ENCODE measurements at places on chromosomes 4 and X. TPM values are rescaled to one million over a fixed set of nuclear protein-coding genes. Genes with fewer than 3 reads are reported as not detected.

DNA sequence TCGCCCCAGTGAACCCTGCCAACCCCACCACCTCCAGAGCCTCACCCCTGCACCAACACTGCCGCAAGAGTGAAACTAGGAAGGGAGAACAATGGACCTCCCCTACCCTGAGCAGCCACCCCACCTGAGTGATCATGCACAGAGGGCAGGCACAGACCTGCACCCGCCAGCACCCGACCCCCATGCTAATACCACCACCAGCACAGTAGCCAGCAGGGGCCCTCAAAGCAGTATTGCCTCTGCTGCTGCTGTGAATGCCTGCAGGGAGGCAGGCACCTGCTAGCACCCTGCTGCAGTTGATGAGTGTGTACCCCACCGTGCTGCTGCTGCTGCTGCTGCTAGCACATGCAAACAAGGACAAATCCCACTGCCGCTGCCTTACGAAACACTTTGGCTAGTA is 100.1 kb downstream of the RAB28 start:
- DNase-seq = no peak

- no peak for DNase-seq
Measured at GRCh38 chr4:74455361-74456055, 10.6 kb downstream of the AREG start.

GRCh38 chrX:23263892-23264291 is 70.8 kb upstream of the PTCHD1 start:
- DNase-seq = no peak

- no peak for DNase-seq
Measured at GRCh38 chr4:165864271-165864670, 8.8 kb upstream of the TLL1 start.

GRCh38 chrX:38941675-38942074 is 140.4 kb downstream of the MID1IP1 start:
- DNase-seq = no peak

DNA sequence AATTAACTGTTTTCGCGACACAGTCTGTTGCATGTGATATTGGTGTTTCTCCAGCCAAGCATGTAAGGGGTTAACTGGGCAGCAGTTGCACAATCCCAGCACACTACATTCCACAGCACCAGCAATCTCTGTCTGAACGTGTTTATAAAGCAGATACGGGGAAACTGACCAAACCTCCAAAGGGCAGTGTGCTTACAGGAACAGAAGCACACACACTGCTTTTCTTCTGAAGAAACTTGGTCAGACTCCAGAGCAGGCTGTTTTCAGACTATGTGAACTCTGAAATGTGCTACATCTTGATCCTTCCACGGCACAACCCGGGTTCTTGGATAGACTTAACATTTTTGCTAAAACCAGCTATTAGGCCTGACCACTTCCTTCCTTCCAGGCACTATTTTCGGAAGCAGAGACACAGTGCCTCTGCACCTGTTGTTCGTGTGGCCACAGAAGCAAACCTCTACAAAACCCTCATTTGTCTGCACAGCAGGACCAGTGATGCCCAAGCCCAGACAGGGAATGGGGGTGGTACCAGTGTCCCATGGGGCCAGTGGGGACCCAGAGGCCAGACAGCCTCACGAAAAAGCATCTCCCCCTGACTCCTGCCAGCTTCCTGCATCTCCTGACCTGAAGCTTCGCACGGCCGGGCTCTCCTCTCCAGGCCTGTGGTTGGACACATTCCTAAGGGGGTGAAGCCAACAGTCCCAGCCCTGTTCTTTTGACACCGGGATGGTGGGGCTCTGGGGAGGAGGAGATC is 90.1 kb downstream of the IRF2 start:
- no peak for DNase-seq

Gene F8A2
- not detected for total RNA-seq

Gene MAP3K15
- not detected for total RNA-seq

Gene GPC4
- total RNA-seq = 11.6 TPM

Gene NAA15
- 36.1 TPM for total RNA-seq

Gene FAT4
- 6.1 TPM for total RNA-seq

Gene GALNT7
- 4.6 TPM for total RNA-seq

All from left ventricle myocardium superior (tissue), 1 donor.